Sciatic nerve (tissue), 2 donors: ENCODE measurements at places on chromosomes 3 and 15. TPM values are rescaled to one million over a fixed set of nuclear protein-coding genes. Genes with fewer than 3 reads are reported as not detected.

DNA sequence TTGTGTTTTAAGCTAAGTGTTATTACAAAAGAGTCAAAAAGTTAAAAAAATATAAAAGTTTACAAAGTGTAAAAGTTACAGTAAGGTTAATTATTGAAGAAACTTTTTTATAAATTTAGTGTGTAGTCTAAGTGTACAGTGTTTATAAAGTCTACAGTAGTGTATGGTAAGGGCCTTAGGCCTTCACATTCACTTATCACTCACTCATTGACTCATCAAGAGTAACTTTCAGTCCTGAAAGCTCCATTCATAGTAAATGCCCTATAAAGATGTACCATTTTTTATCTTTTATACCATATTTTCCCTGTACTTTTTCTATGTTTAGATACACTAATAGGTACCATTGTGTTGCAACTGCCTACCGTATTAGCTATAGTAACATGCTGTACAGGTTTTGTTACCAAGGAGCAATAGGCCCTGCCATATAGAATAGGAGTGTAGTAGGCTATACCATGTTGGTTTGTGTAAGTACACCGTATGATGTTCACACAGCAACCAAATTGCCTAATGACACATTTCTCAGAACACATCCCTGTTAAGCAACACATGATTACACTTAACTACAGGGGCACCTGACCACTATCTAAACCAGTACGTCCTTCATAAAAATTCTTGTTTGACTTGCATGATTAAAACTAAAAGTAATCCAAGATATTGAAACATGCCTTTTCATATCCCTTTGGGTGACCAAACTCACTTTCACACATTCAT is 17.2 kb downstream of the RAD18 start:
- no peak for DNase-seq

DNA sequence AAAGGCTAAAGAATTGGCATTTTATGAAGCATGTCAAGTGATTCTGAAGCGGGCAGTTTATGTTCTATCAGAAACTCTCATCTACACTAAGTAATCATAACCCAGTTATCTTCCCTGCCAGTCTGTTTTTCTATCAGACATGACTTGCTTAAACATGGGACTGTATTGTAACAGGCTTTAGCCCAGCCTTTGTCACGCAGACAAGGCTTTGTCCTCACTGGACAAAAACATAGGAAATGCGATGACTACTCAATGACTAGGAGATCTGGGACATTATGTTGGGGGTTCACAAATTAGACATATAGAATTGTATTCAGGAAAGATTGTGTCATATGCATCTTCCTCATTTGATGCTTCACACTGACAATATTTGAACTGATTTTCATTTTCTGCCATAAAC is 115.5 kb downstream of the GADL1 start:
- DNase-seq: no peak

- DNase-seq: no peak
Measured at GRCh38 chr15:72516777-72517176, 42.6 kb downstream of the ARIH1 start.

GRCh38 chr3:43198791-43199644 is 87.3 kb upstream of the SNRK start:
- DNase-seq: no peak

- no peak for DNase-seq
Measured at GRCh38 chr3:51605938-51606337, 65.1 kb upstream of the TEX264 start.

- no peak for DNase-seq
Measured at GRCh38 chr3:70861855-70862254, 549.4 kb upstream of the MDFIC2 start.

DNA sequence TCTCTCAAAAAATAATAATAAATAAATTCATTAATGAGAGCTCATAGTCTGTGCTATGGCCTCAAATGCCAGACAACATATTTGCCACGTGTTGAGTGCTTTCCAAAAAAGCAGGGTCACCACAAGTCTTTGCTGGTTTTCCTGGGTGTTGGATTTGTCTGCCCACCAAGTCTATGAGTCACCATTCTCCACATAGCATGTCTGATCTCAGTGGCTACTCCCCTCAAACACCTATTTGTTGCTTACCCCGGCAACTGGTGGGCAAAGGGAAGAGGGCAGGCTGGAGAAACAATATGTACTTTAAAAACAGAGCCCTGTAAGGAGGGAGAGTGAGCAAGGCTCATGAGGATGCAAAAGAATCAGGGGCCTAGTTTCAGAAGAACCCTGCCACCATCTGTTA is 120.0 kb upstream of the ARRDC4 start:
- DNase-seq: no peak

DNA sequence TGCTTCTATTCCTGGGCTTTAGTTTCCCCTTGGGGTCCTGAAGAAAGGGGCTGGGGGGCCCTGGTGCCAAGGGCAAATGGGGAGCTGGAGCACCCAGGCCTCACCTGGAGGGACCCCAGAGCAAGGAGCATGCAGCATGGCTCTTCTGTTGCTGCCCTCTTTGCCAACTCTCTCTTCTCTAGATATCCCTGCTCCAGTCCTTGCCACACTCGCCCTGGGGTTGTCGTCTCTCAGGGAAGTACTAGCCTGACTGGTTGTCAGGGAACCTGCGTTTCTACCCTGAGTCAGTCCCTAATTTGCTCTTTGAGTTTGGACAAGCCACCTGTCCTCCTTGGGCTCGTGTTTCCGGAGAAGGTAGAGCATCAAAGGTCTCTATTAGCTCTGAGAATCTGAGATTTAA is 63.7 kb upstream of the UBE2Q2 start:
- DNase-seq: no peak

DNA sequence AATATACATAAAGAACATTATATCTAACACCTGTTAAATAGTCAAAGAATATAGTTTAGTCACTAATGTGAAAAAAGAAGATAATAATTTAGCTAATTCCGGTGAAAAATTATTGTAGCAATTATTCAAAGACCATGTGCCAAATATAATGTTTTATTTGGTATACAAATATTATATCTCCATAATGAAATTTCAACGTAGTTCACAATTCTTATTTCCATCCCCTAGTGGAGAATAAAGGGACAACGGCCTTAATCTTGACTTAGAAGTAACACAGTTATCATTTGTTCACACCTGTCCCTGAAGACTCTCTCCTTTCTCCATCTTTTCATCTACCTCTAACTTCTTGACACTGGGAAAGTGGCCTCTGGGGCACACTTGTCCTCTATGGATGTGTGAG is 213.4 kb downstream of the ERC2 start:
- DNase-seq: no peak

GRCh38 chr15:81957698-81958097 is 88.1 kb downstream of the MEX3B start:
- DNase-seq: no peak

- DNase-seq: no peak
Measured at GRCh38 chr15:92981333-92981732, 81.2 kb downstream of the CHD2 start.

DNA sequence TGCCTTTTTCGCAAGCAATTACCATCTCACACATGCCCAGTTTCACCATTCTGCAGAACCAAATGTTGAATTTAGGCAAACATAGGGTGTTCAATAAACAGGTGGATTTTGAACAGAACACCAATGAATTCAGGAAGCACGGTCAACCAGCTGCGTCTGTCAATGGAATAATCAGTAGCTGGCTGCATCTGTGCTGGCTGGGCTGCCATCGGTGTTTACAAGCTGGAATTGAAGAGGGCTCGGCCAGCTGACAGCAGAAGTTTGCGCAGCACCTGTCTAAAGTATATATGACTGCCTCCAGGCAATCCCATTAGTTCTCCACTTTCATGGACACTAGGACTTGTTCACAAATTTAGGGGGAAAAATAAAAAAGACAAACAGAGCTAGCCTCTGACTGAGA is 996.4 kb upstream of the CFAP20DC start:
- DNase-seq: no peak

GRCh38 chr3:150022381-150023238 is 51.9 kb upstream of the PFN2 start:
- no peak for DNase-seq

IGSF10 gene
- 1.2 TPM for total RNA-seq

NLGN1 gene
- total RNA-seq: 26.0 TPM
